CD8-positive, alpha-beta T cell (primary cell): ENCODE measurements at places on chromosomes 1 and 21.
A peak's percentile ranks its signal among the peaks of the same experiment; 100 is the strongest.

- DNase-seq = no peak
Observed at GRCh38 chr1:79497193-79497773, 490.8 kb upstream of the ADGRL4 start.

- DNase-seq = no peak
Observed at GRCh38 chr1:84370266-84370665, 28.0 kb upstream of the DNASE2B start.

DNA sequence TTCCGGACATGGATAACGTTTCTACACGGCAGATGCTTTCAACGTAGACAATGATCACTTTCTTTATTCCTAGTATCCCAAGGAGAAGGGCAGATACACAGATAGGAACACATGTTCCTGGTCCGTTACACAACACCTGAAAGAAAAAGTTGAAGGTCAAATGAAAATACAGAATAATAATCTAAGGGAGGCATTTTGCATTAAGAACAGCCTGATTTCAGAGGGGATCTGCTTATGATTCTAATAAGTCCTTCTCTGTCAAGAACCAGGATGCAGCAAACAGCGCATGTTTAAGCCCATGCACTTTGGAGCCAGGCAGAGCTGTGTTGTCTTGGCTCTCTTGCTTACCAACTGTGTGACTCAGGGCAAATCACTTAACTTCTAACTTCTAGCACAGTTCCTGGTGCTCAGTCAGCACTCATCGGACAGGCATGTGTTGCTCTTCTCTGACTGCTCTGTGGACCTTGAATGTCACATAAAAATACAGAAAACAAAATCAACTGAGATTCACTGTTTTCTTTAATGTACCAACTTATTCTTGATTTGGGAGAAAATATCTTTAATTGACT is 56.3 kb upstream of the CNN3 start:
- DNase-seq = no peak

- DNase-seq = no peak
Observed at GRCh38 chr1:34245967-34246366, 69.3 kb downstream of the C1orf94 start.

- no peak for DNase-seq
Observed at GRCh38 chr1:38102636-38103035, 56.0 kb upstream of the POU3F1 start.

GRCh38 chr1:51219022-51219421 is 17.1 kb upstream of the RNF11 start:
- DNase-seq = no peak

DNA sequence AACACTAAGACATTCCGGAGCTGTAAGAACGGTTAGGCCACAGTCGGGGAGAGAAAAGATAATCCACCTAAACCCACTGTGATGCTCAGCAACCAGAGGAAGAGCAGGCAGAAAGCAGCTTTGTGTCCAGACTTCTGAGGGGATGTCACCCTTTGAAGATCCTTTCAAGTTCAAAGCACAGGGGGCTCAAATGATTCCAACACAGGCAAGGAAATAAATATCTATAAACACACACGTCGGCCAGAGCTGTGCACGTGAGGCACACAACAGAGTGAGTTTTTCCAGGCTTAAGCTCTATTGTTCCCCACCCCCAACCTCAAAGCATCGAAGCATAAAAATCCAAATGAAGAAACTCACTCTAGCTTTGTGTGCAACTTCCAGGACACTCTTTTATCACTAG is 479.0 kb downstream of the DISC1 start:
- DNase-seq = no peak

DNA sequence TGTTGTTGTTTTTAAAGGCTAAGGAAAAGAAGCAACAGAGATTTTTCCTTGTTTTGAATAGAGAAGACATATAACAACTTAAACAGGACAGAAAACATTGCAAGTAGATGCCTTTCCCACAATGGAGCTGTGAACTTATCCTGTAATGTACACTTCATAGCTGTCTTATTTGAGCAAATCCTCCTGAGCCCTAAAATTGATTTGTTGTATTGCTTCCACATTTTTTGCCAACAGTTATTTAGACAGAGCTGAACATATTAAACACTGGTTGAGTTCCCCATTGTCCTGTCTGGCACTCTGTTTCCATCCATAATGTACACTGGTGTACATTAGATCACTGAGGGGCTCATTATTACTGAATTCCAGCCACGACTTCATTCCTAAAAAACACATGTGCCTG is 32.2 kb downstream of the CACHD1 start:
- no peak for DNase-seq

- no peak for DNase-seq
Observed at GRCh38 chr21:41731081-41731480, 35.8 kb downstream of the RIPK4 start.

DNA sequence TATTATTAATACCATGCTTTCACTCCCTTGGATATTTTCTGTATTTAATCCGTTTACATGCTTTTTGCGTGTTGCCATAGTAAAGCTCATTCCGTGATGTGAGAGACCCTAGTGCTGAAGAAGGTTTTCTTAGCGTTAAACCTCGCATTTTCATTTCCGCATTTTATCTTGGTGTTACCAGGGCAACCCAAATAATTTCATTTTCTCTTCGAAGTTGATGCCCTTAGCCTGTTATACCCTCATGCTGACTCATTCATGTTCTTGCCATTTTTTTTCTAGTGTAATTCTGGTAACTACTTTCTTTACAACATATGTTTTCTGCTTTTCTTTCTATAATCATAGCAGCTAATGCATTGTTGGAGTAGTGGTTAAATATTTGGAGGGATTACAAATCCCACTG is 37.2 kb downstream of the LRRC8C start:
- peak; percentile 84 for DNase-seq

DNA sequence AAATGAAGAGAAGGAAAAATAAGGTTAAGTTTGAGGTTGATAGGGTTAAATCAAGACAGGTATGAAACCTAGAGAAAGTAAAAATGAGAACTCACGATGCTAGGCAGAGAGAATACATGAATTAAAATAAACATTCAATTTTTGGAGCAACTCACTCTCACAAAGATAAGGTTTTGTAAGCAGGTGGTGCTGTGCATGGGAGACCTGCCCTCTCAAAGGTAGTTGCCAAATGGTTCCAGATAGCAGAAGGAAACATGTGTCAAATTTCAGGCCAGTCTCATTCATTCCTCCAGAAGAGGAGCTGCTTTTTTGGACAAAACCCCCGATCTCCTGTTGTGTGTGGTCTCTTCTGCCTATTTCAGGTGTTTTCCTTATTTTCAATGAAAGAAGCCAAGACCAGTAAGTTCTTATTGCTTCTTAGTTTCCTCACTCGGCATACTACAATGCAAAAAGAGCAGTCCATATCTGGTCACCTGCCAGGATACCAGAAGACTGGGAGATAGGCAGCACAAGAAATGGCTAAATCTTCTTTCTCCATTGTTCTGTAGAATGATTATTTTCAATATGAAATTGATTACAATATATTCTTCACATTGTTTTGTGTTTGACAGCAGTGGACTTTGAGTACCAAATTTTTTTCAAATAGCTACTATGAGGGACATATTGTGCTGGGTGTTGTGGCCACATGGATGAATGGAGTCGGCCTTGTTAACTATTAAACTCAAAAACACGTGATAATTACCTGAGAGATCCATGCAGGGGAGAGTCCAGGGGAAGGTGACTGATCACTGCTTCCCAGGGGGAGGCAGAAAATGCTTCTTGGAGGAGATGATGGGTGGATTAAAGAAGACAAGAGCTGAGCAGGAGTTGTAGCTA is 3.6 kb downstream of the CR1L start:
- no peak for DNase-seq

DNA sequence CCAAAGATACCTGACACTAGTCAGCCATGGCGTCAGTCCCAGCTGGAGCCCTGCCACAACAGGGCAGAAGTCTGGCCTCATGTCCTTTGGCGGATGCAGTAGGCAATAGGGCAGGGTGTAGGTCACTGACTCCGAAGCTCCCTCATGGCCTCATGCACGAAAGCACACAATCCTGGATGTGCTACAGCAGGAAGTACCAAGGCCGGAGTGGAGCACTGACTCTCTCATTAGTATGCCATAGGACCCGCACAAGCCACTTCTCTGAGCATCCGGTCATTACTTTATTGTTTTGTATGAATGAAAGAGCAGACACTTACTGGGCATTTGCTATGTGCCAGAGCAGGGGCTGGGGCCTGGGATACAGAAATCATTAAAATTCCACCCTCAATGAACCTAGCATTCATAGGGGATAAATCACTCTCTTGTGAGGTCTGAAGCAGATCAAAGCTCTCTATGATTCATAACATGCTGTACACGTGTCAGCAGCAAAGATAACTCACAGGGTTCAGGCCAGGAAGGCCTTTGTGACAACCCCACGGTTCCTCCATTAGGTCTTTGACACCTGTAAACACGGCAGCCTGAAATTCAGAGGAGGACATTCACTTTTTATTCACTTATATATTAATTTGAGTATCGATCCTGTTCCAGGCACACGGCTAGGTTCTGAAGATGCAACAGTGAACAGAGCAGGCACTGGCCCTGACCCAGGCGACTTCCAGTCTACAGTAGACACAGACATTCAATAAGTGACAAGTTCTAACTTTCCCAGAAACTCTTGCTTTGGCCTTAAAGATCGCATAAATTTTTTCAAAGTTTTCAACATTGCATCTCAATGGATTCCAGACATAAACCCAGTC is 357.9 kb upstream of the USP24 start:
- DNase-seq = no peak

GRCh38 chr1:235919833-235920441 is 53.2 kb upstream of the LYST start:
- no peak for DNase-seq

DNA sequence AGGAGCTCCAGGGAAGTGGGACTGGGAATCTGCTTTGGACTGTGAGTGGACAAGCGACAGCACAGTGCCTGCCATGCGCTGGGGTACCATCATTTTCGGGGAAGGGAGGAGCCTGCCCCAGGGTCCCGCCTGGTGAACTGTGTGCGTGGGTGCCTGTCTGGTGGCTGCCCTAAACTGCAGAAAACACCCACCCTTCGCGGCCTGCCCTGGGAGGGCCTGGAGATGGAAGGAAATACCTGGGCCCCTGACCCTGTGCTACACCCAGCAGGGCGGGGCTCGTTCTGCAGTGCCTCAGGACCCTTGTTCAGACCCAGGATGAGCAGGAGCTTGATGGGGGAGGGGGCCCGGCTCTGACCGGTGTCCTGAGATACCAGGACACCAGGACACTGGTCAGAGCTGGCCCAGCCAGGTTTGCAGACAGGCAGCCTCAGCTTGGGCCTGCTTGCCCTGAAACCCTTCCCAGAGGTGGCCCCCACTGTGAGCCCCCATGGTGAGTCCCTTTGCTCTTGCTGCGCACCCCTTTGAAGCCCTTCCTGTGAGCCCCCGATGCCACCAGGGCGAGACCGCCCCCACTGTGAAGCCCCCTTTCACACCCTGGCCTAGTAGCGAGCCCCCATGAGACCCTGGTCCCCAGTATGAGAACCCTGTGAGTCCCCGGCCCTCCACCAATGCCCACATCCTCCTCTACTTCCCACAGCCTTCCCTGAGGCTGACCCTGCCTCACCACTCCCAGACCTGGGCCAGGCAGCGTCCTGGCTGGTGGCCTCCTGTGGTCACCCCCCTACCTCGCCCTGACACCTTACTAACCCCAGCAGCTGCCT is 2.6 kb downstream of the GJC2 start:
- DNase-seq = no peak

- no peak for DNase-seq
Observed at GRCh38 chr1:184162281-184162680, 110.8 kb downstream of the TSEN15 start.

GRCh38 chr1:109191377-109191776 is 22.3 kb upstream of the SARS1 start:
- DNase-seq = no peak

- no peak for DNase-seq
Observed at GRCh38 chr1:41639332-41639936, 155.0 kb upstream of the EDN2 start.

DNA sequence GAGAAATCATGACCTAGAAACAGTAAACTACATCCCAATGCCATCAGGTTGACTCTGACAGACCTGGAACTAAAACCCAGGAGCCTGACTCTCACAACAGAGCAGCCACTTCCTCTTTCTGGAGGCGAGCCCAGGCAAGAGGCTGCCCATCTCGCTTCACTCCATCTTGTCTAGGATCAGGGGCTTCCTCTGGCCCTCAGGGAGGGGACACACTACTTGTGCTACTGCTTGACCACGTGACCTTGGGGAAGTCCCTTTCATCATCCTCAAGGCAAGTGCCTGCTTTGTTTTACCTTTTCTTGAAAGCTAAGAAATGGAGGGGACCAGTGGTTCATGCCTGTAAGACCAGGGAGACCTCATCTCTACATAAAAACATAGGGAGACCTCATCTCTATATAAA is 2.6 kb upstream of the TENT5B start:
- no peak for DNase-seq

DNA sequence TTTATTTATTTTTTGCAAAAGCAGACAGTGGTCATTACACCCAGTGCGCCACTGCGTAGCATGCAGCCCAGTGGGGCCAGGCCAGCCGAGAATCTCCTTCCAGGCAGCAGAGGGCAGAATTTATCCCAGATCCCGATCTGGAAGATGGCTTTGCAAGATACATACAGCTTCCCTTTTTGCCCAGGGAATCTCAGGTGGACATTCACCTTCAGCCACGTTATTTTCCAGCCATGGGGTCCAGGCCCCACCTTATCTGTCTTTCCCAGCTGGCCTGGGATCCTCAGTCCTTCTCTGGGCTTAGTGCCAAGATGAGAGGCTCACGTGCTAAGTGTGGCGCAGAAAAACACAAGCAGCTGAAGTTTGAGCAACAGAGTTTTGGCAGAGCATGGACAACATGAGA is 123.6 kb downstream of the AJAP1 start:
- no peak for DNase-seq

DNA sequence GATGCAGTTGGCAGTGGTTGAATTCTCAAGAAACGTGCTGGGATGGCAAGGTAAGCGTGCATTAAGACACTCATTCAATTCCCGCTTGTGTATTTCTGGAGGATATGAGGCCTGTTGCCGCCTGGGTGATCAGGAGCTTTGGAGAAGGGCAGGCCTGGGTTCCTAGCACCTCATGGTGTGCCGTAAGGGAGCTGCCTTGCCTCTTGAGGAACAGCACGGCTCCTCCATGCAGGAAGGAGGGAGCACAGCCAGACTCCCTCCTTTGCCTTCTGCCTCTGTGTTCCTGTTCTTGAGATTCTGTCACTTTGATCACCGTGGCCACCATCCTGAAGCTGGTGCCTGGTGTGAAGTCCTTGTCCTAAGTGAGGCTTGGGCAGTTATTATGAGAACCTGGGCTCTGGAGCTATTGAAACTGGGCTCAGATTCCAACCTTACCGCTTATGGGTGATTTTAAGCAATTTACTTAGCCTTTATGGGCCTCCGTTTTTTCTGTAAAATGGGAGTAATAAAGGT is 18.3 kb downstream of the SLFNL1 start:
- no peak for DNase-seq
